Naive thymus-derived CD8-positive, alpha-beta T cell (primary cell): ENCODE measurements at places on chromosomes 5 and 9. TPM values are rescaled to one million over a fixed set of nuclear protein-coding genes. Genes with fewer than 3 reads are reported as not detected.
A peak's percentile ranks its signal among the peaks of the same experiment; 100 is the strongest.

DNA sequence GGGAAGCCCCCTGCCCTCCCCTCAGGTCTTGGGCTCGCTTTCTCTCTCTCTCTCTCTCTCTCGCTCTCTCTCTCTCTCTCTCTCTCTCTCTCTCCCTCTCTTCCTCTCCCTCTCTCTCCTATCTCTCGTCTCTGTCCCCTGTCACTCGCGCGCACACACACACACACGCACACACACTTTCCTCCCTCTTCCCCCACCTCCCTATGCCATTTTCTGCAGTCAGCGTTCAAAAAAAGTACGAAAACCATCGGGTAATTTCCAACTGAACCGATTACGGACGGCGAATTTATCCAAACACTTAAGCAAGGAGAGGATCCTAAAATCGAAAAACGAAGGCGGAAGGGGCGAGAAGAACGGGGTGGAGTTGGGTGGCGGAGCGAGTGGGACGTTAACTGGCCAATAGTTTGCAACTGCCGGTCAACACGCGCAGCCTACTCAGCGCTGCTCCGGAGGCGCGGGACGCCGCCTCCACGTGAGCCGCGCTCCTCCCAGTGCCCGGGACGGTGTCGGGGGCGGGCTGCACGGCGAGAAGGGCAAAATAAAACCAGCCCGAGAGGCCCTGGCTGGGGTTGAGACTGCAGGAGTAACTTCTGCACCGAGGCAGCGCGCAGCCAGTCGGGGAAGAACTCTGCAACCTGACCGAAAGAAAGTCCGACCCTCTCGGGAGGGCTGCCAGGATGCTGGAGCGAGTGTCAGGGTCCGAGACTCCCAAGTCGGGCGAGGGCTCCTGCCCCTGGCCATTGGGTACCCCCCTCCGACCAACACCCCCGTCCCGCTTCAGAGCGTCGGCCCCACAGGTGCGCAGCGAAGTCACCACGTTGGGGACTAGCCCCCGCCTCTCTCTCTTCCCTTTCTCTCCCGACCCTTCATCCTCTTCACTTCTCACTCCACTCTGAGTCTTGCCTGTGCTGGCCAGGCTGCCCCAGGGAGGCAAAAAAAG, 24.9 kb upstream of the ELAVL2 start:
- H3K36me3 ChIP-seq: peaks cover 6% of the 10 kb centered on the region
- H3K27me3 ChIP-seq: peaks cover 17% of the 10 kb centered on the region
- no peak overlapping the region for H3K27ac ChIP-seq
- H3K4me3 ChIP-seq: peak overlapping the region; percentile 36
- DNase-seq: no peak

DNA sequence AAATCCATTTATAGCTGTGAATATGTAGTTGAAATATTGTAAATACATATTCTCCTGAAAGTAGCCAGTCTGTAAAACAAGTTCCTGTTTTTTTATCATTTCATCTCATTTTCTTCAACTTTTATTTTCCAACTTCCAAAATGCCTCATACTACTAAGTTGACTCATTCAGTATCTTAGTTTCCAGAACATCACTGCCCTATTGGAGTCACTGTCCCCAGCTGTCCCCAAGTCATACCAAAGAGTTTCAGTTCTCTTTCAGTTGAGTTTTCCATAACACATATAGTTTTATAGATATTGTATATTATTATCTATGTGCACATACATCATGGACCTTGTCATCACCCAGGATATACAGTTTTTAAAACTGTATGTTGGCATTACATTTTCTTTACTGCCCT, 261.7 kb downstream of the CDH12 start:
- H3K4me3 ChIP-seq: no peak overlapping the region
- H3K27ac ChIP-seq: no peak overlapping the region
- DNase-seq: no peak

- peaks cover 88% of the 10 kb centered on the region for H3K36me3 ChIP-seq
- H3K27ac ChIP-seq: no peak overlapping the region
- DNase-seq: no peak
- H3K4me1 ChIP-seq: peaks cover 49% of the 10 kb centered on the region
- no peaks in the 10 kb centered on the region for H3K27me3 ChIP-seq
Measured at GRCh38 chr9:124409410-124409809, 5.8 kb downstream of the PSMB7 start.

DNA sequence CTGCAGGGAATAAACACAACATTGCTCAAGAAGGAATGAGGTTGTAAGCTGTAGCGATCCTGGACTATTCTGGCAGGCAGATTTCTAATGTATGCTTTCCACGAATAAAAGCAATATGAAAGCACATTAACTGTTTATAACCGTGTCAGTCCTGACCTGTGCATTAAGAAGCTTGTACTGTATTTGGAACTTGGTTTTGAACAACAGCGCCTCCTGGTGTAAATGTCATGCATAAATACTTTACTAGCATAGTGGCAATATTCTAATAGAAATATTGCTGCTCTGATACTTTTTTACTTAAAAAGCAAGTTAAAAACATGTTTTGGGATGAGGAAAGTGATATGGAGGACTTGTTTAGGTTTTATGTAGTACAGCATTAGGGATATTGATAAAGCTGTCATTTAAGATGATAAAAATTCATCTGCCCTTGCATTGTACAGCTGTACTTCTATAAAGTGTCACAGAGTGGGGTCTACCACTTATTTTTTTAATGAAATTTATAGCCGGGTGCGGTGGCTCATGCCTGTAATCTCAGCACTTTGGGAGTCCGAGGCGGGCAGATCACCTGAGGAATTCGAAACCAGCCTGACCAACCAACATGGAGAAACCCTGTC, 70.7 kb upstream of the GNE start:
- no peaks in the 10 kb centered on the region for H3K27me3 ChIP-seq
- no peak overlapping the region for H3K27ac ChIP-seq
- peak; percentile 56 for DNase-seq
- H3K4me1 ChIP-seq: peaks cover 2% of the 10 kb centered on the region

DNA sequence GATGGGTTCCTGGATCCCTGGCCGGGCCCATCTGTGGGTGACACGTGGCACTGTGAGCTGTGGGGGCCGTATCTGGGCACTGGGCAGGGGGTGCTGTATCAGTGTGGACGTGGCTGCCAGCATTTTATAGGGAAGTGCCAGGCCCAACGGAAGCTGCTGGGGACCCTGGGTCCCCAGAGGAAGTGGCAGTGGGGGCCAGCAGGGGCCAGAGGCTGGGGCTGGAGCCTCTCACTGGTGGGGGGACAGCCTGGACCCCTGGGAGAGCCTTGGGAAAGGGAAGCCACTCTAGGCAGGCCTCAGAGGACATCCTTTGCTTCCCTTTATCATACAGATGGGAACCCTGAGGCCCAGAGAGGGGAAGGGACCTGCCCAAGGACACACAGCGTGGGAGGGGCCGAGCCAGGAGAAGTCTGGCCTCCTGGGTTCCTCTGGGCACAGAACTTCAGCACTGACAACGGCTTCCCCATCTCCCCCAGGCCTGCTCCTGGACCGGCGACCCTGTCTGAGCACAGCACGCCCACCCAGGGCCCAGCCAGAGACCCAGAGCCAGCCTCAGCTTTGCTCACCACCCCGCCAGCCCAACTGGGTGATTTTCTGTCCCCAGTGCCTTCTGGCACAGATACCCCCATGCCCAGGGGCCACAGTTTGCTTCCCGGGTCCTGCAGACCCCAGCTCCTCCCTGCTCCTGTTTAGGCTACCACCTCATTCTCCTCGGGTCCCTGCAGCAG, 15.5 kb upstream of the LAMC3 start:
- H3K4me1 ChIP-seq: peaks cover 7% of the 10 kb centered on the region
- no peak overlapping the region for H3K4me3 ChIP-seq
- DNase-seq: no peak
- peaks cover 3% of the 10 kb centered on the region for H3K27me3 ChIP-seq

DNA sequence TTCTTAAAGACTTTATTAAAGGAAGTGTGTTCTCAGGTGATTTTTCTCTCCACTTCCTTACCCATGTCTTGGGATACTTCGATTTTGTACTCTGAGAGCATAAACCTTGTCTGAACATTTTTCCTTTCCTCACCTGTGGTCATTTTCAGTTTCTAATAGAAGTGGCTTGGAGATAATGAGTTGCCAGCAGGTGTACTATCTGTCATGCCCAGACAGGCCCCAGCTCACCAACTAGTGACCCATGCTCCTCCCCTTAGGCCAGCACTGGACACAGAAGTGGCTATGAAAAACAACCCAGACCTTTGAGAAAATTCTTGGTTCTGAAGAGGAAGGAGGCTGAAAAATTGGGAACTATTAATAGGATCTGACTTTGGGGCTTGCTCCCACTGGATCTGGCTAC, 49.2 kb upstream of the SMIM32 start:
- no peak overlapping the region for H3K27ac ChIP-seq
- no peaks in the 10 kb centered on the region for H3K36me3 ChIP-seq
- no peak for DNase-seq
- H3K27me3 ChIP-seq: peaks cover 11% of the 10 kb centered on the region
- peaks cover 2% of the 10 kb centered on the region for H3K4me1 ChIP-seq
- H3K4me3 ChIP-seq: no peak overlapping the region

- no peaks in the 10 kb centered on the region for H3K36me3 ChIP-seq
- DNase-seq: no peak
- H3K27ac ChIP-seq: no peak overlapping the region
- H3K4me3 ChIP-seq: no peak overlapping the region
- H3K27me3 ChIP-seq: peaks cover 64% of the 10 kb centered on the region
Measured at GRCh38 chr9:33752130-33752637, 43.2 kb upstream of the PRSS3 start.

DNA sequence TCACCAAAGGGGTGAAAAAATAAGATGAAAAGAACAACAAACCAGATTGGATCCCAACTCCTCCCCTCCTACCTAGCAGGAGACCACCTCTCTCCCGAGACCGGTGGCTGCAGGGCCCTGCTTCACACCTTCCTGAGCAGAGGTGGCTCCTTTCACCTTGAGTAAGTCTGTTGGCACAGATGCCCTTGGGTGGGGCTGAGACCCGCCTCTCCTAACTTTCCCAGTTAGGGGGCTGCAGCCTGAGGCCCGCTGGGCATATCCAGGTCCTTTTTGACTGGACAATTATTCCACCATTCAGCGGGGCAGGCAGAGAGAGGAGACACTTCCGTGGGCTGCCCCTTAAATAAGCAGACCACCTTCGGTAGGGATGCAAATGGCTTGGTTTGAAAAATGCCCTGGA, 1.3 kb downstream of the SLC25A48 start:
- no peak overlapping the region for H3K27ac ChIP-seq
- H3K27me3 ChIP-seq: peaks cover 49% of the 10 kb centered on the region
- H3K4me3 ChIP-seq: no peak overlapping the region
- peaks cover 5% of the 10 kb centered on the region for H3K4me1 ChIP-seq
- DNase-seq: no peak

BARHL1 gene
- total RNA-seq: not detected

RNF14 gene
- total RNA-seq: 31.3 TPM
